ENCODE measurements at places on chromosomes 6 and 20.

DNA sequence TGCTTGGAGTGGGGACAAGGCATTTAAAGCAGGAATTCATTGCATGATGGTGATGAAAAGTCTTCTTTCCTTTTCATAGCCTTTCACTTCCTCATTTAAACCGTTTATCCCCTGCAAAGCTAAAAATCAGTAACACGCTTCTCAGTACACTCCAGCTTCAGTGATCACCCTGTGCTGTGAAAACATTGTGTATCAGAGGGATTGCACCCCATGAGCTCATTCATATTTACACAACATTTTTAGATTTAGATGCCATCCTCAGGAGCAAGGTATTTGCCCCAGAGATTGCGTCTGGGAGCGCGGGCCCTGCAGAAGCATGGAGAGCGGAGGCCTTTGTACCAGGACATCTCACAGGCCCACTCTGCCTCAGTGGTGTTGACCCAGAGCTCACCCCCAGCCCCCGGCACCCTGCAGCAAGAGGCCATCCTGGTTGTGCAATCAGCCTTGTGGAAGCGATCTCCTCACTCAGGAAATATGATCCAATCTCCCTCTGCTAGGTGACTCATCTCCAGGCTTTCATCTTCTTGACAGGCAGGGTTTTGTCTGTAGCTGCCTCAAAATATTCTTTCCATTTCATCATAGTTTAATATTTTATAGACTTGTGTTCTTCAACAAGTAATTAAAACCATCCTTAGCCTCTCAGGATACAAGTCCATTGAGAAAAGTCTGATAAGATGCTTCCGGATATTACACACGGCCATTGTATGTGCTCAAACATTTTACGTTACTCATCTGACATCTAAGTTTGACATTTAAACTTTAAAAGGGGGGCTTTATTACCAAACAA lies 38.9 kb upstream of the THBS2 start:
- DNase-seq = peak; percentile 89

- DNase-seq = no peak
Observed at GRCh38 chr6:108463784-108464183, 96.9 kb upstream of the FOXO3 start.

GRCh38 chr20:774016-774659 lies 5.8 kb upstream of the SLC52A3 start:
- DNase-seq = no peak

DNA sequence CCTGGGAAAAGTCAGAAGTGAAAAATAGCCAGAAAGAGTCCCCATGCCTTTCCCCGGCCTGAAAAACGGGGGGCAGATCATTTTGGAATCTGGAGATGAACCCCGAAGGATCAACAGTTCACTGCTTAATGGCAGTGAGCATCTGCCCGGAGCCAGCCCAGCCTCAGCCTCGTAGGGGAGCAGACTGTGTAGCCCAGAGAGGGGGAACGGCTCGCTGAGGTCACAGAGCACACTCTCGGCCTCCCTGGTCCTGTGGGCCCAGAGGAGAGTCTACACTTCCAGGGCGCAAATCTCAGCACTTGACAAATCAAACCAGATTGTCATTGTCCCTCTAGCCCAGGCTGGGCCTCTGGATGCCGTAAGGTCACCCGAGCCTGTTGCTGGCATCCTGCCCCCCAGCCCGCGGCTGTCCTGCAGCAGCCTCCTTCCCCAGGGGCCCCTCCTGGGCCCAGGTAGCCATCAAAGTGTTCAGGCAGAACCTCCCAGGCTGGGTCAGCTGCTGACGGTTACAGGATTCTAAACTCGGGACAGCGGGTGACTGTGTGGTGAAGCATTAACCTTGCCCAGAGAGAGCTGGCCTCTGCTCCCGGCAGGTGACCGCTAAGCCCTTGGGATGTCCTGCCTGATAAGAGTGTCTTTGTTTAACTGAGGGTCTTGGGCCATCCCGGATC lies 56.1 kb downstream of the GNAS-AS1 start:
- no peak for DNase-seq

DNA sequence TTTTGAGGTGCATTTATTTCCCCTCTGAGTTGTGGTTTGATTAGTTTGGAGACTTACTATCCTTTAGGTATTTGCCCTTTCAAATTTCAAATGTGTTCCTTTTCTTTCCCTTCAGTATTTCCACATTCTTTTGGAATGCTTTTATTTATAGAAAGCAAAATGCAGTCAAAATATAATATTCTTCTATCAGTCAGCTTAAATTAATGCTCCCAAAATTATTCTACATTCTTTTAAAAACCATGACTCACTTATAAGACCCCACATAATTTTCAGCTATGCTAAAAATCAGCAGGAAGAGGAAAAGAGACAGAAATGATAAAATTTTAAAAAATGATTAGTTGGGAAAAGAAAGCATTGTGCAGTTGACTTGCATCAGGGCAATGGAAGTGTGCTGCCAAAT lies 180.0 kb upstream of the SMLR1 start:
- DNase-seq = no peak

DNA sequence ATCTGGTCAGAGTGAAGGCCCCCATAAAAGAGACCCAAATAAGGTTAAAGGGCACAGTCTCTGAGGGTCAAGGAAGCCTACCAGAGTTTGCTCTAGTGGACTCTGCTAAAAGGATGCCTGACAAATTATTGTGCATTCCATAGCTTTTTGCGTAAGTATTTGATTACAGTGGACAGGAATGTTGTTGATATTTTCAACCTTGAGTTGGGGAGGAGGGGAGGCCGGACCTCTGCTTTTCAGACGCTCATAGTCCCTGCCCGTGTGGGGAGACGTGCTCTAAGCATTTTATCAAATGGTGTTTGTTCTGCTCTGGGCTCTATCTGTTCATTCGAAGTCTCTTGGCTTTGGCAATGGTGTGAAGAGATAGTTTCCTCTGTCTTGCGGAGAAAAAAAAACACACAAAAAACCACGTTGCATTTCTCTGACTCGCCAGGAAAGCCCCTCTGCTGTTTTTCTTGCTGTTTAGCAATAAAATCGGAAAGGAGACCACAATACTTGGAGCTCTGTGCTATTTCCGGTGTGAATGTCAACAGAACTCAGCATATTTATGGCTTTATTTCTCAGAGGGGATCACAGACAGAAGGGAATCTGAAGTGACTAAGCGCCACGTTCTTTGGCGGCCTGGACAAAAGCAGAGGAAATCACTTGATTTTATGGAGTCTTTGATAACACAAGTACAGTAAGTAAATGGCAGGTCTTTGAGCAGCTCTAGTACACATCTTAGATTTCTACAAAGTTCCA lies 159.8 kb downstream of the ZFP64 start:
- peak; percentile 82 for DNase-seq

- no peak for DNase-seq
Observed at GRCh38 chr6:163916315-163917081, 502.0 kb downstream of the QKI start.

- DNase-seq = no peak
Observed at GRCh38 chr6:146878168-146878951, 279.6 kb downstream of the ADGB start.

DNA sequence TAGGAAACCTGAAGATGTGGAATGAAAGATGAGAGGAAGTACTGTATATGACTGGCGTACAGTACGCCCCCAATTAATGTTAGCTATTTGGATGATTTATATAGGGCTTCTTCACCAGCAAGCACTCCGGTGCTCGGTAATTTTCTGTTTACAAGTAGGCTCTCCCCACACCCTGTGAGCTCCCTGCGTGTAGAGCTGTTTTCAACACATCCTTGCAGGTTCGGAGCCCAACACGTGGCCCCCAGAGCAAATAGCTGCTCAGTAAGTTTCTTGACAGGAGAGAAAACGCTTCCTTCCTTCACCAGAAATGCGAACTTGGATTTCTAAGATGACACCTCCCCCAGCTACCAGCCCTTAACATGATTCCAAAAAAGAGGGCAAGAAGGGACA lies 1.2 kb upstream of the RAB22A start:
- DNase-seq = no peak

DNA sequence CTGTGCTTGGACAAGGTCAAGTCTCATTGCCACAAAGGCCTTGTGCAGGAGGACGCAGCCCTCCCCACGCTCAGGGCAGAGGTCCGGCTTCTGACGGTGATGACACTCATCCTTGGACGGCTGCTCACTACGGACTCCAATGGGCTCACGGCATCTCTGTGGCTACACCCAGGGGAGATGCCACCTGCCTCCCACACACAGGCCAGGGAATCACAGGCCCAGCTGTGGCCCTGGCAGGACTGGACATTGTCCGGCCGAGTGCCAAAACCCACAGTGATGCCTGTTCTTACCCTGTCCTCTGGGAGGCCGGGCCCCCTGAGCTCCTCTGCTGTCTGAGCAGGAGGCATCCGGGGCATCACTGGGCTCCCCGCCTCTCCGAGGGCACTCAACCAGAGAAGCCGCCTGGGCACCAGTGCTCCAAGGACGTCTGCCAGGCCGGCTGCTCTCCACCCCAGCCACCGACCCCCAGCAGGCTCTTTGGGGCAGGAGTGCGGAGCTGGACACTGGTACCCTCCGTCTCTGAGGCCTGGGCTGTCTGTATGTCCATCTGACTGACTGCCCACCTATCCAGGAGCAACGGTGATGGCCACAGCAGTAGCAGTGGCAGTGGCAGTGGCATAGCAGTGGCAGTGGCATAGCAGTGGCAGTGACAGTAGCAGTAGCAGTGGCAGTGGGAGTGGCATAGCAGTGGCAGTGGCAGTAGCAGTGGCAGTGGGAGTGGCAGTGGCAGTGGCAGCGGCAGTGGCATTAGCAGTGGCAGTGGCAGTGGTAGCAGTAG lies 1.9 kb downstream of the RBBP8NL start:
- no peak for DNase-seq

- DNase-seq = no peak
Observed at GRCh38 chr6:105409734-105410133, 6.9 kb upstream of the PREP start.

DNA sequence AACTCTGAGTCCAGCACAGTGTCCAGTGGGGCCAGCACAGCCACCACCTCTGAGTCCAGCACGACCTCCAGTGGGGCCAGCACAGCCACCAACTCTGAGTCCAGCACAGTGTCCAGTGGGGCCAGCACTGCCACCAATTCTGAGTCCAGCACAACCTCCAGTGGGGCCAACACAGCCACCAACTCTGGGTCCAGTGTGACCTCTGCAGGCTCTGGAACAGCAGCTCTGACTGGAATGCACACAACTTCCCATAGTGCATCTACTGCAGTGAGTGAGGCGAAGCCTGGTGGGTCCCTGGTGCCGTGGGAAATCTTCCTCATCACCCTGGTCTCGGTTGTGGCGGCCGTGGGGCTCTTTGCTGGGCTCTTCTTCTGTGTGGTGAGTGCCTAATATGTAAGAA lies 3.8 kb downstream of the MUC21 start:
- no peak for DNase-seq

DNA sequence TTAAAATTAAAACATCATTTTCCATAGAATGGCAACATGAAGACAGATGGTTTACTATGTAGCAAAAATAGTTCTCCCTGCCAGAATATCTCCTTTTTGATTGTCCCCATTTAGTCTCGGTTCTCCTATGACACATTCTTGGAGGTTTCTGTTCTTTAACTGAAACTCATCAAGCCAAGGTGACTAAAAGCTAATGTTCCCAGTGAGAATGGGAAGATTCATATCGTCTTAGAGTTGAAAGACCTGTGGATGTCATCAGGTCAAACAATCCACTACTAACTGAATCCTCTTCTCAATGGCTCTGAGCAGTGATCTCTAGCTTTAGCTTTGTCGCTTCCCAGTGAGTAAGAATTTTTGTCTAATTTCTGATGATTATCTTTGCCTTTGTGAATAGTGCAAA lies 1.3 kb upstream of the DOK5 start:
- DNase-seq = no peak

DNA sequence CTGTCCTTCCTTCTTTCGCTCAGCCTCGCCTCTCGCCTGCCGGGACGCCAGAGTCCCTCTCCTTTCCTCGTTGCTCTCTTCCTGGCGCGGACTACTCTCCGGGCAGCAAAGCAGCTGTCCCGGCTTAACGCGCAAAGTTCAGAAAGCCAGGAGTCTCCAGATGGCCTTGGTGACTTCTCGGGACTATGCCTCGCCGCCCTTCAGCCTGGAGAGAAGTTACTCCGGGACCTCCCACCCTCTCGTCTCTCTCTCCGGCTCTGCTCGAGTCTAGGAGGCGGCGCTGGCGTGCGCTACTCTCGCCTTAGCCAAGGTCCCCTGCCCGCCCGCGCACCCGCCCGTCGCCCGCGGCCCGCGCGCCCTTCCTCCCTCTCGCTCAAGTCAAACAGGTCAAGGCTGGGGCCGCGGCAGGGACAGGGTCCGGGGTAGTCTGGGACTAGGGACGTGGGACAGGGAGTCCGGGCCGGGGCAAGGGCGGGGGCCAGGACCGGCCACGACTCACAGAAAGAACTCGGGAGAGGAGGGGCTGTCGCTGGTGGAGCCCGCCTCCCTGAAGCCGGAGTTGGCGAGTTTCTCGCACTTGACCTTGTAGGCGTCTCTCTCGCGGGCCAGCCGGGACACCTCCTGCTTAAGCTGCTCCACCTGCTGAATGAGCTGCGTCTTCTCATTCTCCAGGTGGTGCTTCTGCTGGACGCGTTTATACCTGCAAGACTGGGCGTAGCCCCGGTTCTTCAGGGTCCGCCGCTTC lies 1.5 kb downstream of the MAFB start:
- no peak for DNase-seq

GRCh38 chr6:29924287-29924686 lies 18.0 kb upstream of the HLA-A start:
- no peak for DNase-seq

DNA sequence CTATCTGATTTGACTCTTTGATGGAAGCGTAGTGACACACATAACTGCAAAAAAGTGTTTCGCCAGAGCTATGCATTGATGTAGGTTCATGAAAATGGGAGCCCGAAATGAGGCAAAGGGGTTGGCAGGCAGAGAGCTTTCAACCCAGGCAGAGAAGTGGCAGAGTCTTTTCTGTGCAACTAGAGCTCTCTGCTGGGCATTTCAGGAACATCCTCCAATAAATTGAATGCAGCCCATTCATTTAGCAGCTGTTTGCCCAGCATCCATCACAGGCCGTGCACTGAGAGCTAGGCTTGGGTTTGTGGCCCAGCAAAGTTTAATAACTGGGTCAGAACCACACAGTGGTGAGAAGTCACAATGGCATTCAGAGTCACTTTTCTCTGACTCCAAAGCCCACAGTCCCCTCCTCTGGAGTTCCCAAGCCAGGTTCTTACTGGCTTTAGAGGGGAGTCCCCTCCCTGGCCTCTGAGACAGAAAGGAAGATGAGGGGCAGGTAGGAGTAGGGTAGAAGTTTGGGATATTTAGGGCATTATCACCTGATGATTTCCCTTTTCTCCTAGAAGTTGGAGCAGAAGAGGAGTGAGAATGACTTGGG lies 31.8 kb upstream of the ELMO2 start:
- DNase-seq = no peak

- no peak for DNase-seq
Observed at GRCh38 chr20:6074145-6074561, 20.3 kb upstream of the LRRN4 start.

DNA sequence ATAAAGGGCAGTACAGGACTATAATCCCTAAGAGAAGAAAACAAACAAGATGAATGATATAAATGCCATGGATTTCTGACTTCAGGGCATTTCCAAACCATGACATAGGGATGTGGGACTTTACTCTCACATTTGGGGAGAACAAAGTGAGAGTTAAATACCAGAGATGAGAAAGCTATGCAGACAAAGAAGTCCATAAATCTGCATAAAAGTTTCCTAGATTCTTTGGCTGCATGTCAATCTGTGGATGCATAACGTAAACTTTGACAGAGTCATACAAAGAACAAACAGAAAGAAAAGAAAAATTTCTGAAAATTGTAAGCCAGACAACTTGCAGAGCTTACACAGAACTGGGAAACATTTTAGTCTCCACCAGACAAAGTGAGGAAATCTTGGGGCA lies 11.7 kb downstream of the EPM2A start:
- DNase-seq = no peak

- DNase-seq = no peak
Observed at GRCh38 chr6:81138236-81138635, 614.2 kb downstream of the TENT5A start.

- no peak for DNase-seq
Observed at GRCh38 chr6:108644252-108644651, 83.5 kb downstream of the FOXO3 start.

Measured in AG04450 (cell line).